Activated CD4-positive, alpha-beta memory T cell treated with anti-CD3 and anti-CD28 coated beads, Interleukin-2, amount 10 ng/mL, durations not matched to agents 7 days and 5 days (primary cell): ENCODE measurements at places on chromosomes 4 and X. TPM values are rescaled to one million over a fixed set of nuclear protein-coding genes. Genes with fewer than 3 reads are reported as not detected.

TAF7L gene
- total RNA-seq, result not detected

FHDC1 gene
- 0.15 TPM for total RNA-seq

ARHGEF6 gene
- 119 TPM for total RNA-seq

WWC2 gene
- total RNA-seq, result 0.28 TPM

MAGEA12 gene
- total RNA-seq, result not detected

USP26 gene
- not detected for total RNA-seq

ZNF157 gene
- total RNA-seq, result 0.18 TPM

EDNRA gene
- not detected for total RNA-seq

REELD1 gene
- not detected for total RNA-seq

GLRB gene
- total RNA-seq, result not detected

POU3F4 gene
- not detected for total RNA-seq

SSX2B gene
- not detected for total RNA-seq

NCBP2L gene
- not detected for total RNA-seq

TMPRSS11D gene
- total RNA-seq, result not detected

EDA2R gene
- total RNA-seq, result 2.5 TPM

FAM9B gene
- not detected for total RNA-seq

SMIM10 gene
- total RNA-seq, result 0.38 TPM

PABPC1L2B gene
- total RNA-seq, result not detected

UGT2B10 gene
- not detected for total RNA-seq

BEX5 gene
- 7.0 TPM for total RNA-seq

EPHA5 gene
- total RNA-seq, result not detected

TMPRSS11B gene
- total RNA-seq, result not detected

RASGEF1B gene
- 2.4 TPM for total RNA-seq

NPY1R gene
- not detected for total RNA-seq

TEX13D gene
- total RNA-seq, result not detected

RTL9 gene
- not detected for total RNA-seq

LRP2BP gene
- 1.2 TPM for total RNA-seq

F8A2 gene
- not detected for total RNA-seq

KDR gene
- not detected for total RNA-seq

P2RY4 gene
- total RNA-seq, result 0.35 TPM

DACH2 gene
- total RNA-seq, result not detected

MAGEA2B gene
- total RNA-seq, result not detected

EFHC2 gene
- total RNA-seq, result 0.63 TPM

EDA gene
- 4.9 TPM for total RNA-seq

HELT gene
- not detected for total RNA-seq

ZIC3 gene
- not detected for total RNA-seq

CD99L2 gene
- total RNA-seq, result 16.6 TPM

PRRG3 gene
- total RNA-seq, result not detected

ANXA10 gene
- total RNA-seq, result not detected

FGD1 gene
- total RNA-seq, result 0.08 TPM

MSX1 gene
- not detected for total RNA-seq

EVC2 gene
- 2.2 TPM for total RNA-seq

FAM47A gene
- total RNA-seq, result not detected

GLRA2 gene
- total RNA-seq, result not detected

CXXC4 gene
- total RNA-seq, result not detected

TKTL2 gene
- not detected for total RNA-seq

HSFX2 gene
- not detected for total RNA-seq

MAGEE2 gene
- not detected for total RNA-seq

USP17L29 gene
- total RNA-seq, result not detected

ARX gene
- total RNA-seq, result not detected

HAND2 gene
- total RNA-seq, result not detected

RHOH gene
- total RNA-seq, result 125 TPM

LUZP4 gene
- total RNA-seq, result not detected
